ENCODE measurements at places on chromosomes 1 and 21.

DNA sequence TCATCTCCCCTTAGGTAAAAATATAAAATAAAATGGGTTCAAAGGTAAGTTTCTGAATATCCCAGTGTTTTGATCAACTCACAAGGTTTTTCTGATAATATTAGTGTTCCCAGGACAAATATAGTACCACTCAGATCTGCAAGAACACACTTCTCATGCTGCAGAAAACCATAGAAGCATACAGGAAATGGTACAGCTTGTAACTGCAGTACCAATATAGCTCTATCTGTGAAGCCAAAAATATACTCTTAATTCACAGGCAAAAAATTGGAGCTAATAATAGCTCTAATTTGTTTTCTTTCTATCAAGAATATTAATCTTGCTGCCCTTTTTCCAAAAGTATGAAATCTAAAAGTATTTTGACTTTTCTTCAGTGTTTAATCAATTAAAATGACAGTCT lies 13.2 kb downstream of the VPS45 start:
- DNase-seq: no peak

- DNase-seq: no peak
Measured at GRCh38 chr1:66360285-66360724, 173.6 kb upstream of the SGIP1 start.

DNA sequence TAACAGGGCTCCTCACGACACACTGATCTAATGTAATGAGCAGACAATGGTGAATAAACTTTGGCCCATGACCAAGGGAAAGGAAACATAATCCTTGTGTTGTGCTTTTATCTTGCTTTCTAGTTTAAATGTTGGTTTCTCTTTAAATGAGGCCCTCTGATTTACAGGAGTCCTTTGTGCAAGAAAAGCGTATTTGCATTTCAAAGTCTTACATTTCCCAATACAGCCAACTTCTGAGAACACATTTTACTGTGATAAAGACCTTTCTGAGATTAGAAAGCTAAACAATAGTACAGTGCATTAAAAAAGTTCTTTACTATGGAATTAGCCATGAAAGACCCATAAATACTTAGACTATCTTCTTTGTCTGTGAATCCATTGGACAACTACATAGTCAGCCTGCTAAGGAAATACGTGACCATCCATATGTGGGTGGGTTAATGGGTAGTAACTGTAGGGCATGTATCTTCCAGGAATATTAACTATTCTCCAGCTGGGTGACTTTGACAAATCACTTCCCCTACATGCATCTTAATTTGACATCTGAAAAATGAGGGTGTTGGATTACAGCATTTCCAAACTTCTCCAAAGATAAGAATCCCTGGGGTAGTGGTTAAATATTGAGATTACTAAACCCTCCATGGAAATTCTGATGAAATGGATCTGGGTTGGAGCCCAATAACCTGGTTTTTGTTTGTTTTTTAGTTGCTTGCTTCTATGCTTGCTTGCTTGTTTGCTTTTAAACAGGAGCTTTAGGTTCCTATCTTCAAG lies 50.3 kb upstream of the USP1 start:
- no peak for DNase-seq

DNA sequence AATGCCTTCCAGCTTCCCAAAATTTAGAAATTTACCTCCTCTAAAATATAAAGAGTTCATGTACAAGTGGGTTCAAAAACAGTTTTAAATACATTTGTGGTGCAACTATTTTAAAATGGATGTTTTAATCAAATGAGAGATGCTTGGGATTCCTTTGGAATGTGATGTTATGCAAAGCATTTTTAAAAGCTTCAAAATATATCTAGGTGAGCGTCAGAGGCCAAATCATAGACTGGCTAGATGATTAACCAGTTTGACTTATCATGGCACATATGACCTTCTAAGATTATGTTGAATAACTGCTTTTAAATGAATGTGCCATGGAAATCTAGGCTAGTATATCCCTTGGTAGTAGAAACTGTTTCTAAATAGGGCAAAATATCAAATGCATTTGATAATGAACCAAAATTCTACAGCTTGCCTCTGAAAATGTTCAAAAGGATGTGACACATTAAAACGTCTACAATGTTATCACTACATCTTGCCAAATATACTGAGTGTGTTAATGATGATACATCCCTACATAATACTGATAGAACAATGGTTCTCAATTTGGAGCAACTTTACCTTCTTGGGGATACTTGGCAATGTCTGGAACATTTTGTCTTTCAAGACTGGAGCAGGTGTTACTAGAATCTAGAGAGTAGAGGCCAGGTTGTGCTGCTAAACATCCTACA lies 650.9 kb upstream of the ADGRL2 start:
- no peak for DNase-seq

DNA sequence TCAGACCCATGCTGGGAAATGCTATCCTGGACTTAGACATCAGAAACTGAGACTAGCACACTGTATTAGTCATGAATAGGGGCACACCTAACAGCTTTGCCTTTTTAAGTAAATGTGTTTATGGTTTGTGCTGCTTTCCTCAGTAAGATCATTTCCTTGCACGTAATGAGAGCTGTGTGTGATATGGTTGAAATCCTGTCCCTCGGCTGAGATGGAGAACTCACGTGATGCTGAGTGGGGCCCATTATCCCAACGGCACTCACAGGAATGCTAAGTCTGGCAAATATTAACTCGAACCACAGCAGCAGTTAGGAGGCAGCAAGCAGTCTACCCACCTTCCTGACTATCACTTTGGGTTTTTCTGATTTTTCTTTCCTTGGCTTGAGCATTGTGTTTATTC lies 38.2 kb downstream of the BCL9 start:
- DNase-seq: peak; percentile 89

DNA sequence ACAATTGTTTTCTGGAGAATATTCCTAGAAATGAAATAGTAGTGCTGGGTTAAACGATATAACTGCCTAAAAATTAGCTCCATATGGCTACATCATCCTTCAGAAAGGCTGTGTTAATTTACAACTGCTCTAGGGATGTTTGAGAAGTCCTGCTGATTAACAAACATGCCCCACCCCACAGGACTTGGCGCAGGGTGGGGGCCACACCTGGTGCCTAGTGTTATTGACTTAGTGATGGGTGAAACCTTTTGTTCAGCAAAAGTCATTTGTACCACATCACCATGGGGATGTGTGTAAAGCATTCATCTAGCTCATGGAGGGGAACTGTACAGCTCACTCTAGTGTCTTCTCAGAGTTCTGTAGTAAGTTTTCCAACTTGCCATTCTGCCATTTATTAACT lies 492.8 kb downstream of the CAMTA1 start:
- DNase-seq: no peak

DNA sequence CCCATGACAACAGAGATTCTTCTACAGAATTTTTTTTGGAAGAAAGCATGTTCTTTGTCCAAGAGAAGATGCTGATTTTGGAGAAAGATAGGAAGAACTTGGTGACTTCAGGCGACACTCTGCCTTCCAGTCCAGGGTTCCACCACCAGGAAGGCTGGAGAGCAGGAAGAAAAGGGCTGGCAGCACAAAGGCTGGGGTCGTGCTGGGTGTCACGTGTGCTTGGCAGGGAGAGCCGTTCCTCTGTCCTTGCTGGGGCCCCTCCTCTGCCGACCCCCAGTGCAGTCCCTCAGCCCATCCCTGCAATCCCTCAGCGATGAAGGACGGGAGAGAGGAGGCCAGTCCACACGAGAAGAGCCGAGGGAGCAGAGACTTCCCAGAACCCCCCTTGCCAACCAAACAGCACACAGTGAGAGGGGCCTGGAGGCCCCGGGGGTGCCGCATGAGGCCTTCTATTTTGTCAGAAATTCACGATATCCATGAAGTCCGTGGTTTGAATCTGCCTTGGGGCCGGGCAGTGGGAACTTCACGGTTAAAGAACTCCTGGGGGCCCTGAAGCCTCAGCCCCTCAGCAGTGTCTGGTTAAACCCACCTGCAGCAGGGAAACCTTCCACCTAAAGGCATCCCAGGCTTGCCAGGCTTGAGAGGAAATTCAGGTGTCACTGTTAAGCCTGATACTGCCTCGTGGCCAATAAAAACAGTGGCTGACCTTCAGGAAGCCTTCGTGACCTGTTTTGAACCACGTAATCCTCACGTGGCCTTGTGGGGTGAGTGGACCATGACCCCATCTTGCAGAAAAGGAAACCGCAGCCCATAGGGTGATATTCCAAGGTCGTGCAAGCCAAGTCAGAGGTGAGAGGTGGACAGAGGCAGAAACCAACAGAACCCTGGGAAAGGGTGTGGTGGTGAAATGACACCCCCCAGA lies 3.4 kb downstream of the KRTAP10-12 start:
- no peak for DNase-seq

- DNase-seq: peak; percentile 2
Measured at GRCh38 chr1:27656157-27656893, 15.7 kb downstream of the IFI6 start.

- DNase-seq: no peak
Measured at GRCh38 chr21:42013376-42013775, 3.2 kb upstream of the ZBTB21 start.

- DNase-seq: no peak
Measured at GRCh38 chr1:159554261-159554660, 18.5 kb upstream of the OR10J5 start.

- no peak for DNase-seq
Measured at GRCh38 chr1:240258910-240259309, 167.2 kb downstream of the FMN2 start.

DNA sequence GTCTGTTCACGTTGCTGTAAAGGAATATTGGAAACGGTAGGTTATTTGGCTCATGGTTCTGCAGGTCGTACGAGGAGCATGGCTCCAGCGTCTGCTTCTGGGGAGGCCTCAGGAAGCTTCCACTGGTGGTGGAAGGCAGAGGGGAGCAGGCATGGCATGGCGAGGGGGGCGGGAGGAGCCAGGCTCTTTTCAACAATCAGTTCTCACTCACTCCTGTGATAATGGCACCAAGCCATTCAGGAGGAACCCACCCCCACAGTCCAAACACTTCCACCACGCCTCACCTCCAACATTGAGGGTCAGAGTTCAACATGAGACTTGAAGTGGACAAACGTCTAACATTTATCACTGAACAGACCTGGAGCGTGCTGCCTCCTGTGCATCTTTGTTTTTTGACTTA lies 141.2 kb downstream of the PGBD5 start:
- DNase-seq: no peak

DNA sequence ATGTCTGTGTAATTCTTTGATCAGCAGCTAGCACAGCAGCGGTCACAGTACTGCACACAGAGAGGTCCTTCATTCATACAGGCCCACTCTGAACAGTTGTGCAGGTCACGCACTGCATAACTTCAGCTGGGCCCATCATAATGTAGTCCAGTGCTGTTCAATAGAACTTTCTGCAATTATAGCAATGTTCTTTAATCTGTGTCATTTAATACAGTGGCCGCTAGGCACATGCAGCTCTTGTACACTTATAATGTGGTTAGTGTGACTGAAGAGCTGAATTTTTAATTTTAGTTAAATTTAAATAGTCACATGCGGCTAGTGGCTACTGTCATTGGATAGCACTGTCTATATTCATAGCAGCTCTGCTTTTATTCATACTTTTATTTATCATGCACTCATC lies 48.7 kb upstream of the NFASC start:
- no peak for DNase-seq

DNA sequence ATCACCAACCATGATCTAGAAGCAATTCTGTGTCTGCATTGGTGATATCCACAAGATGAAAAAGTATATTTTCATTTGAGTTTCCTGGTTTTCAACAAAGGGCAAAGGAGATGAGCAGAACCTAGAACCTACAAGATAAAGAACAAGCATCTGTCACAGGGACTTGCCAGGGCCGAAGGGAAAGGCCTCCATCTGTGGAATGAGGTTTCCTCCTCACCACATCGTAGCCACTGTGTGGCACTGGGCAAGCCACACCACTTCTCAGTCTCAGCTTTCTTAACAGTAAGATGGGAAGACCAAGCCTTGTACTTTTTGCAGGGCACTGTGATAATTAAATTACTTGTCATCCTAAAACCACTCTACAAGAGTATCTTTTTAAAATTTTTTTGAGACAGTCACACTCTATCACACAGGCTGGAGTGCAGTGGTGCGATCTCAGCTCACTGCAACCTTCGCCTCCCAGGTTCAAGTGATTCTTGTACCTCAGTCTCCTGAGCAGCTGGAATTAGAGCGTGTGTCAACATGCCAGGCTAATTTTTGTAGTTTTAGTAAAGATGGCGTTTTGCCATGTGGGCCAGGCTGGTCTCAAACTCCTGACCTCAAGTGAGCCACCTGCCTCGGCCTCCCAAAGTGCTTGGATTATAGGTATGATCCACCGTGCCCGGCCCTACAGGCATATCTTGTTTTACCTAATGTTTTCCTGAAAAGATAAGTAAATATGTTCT lies 45.8 kb downstream of the ARHGEF11 start:
- DNase-seq: no peak

GRCh38 chr1:228814176-228814575 lies 78.9 kb downstream of the RHOU start:
- peak; percentile 54 for DNase-seq

DNA sequence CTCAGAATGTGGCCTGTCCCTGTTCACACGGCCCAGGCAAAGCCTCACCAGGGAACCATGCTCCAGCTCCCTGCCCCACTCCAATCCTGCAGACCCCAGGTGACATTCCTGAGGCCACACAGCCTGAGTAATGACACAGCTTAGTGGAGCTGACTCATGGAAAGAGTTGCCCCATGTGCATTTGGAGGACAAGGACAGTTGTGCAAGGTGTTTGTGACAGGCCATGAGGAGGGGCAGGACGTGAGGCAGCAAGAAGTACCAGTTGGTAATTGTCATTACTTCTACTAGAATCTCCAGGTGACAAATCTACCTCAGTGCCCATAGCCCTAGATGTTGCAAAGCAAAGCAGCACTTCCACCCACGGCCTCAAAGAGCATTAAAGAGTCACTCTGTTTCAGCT lies 15.2 kb downstream of the PRR9 start:
- DNase-seq: no peak

DNA sequence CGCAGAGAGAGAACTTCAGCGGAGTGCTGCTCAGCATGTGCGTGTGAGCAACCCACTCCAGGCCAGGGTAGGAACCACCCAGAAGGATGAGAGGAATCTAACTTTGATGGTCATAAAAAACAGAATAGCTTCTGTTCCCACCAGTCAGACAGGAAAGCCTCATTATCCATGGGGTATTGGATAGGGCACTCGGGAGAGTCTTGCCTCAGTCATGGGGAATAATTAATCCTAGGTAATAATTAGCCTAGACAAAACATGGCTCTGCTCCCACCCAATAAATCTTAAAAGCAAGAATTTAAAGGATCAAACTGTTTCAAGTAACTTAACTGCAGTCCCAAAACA lies 35.3 kb downstream of the LDLRAD1 start:
- peak; percentile 84 for DNase-seq

- DNase-seq: peak; percentile 80
Measured at GRCh38 chr1:205325334-205325884, 3.9 kb upstream of the NUAK2 start.

DNA sequence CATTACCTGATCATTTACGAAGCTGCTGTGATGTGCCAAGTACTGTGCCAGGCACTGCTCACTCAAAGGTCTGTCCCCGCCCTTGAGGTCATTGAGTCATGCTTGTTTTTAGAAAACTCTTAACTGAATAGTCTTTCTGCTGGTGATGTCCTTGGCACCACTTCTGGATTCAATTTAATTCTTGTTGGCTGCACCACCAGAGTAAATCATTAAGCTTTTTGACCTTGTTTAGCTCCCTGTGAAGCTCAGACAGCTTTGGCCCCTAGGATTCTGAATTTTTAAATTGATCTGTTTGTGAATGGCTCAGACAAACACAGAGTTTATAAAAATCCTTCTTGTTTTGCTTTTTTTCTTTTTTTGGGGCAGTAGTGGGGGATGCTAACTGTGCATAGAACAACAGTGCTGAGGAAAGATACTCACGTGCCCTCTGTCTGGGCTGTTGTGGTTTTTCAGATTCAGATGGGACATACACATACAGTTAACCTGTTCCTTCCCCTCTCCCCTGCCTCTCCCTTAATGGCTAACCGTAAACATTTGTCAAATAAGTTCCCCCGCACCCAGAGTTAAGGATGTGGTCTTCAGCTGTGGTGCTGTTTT lies 67.6 kb downstream of the MTR start:
- DNase-seq: peak; percentile 28
